ENCODE measurements at places on chromosomes 6 and 20. TPM values are rescaled to one million over a fixed set of nuclear protein-coding genes. Genes with fewer than 3 reads are reported as not detected.

Gene COL11A2
- total RNA-seq: not detected

Gene PPIL6
- 1.9 TPM for total RNA-seq

Gene TTK
- 1.2 TPM for total RNA-seq

Gene EDN1
- 6.7 TPM for total RNA-seq

Gene TP53TG5
- not detected for total RNA-seq
